ENCODE measurements at places on chromosomes 3 and 15.

DNA sequence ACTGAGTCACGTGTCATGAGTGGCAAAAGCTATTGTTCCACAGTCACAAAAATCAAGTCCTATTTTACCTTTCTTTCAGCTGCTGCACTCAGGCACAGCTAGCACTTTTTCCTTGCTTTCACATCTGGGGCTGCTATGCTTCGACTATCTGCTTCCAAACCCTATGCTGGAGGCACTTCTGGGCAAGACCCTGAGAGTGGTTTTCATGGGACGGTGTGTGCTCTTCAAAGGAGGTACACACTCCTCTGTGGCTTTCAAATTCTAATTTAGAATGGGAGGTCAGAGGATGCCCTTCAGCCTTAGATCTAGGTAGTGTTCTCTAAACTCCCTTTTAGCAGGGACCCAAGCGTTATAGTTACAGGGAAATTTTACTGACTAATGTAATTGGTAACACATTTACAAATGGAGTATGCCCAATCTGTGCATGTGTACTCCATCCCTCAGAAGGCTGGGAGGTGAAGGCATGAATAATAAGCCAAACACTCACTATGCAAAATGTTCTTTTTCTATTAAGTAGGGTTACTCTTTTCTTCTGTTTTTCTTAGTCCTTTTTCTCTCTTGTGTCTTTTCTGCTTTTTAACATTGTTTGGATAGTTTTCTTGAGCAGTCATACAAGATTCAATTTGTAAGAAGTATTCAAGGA, 188.3 kb downstream of the LSAMP start:
- DNase-seq, result no peak

DNA sequence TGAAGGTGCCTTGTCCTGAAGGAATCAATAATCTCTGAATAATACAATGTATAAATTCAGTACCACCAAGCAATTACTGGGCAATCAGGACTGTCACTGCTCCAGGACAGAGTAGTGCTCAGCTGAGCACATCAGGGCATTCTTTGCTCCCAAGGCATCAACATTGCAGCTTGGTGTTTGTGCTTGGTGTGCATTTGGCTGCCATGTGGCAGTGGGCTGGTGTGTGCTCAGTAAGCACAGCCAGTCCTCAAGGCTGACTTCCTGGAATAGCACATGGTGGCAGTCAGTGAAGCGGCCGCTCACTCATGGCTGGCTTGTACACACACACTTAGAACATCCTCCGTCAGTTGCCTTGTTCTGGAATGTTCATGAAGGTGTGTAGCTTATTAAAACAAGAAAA, 217.0 kb downstream of the EPHB1 start:
- DNase-seq, result no peak

- DNase-seq, result peak; percentile 62
Measured at GRCh38 chr3:115623044-115623868, at the start of gene GAP43. TSS of gene GAP43 (plus strand) at chr3:115623510. CDS start at chr3:115623690, 180 bp downstream.

DNA sequence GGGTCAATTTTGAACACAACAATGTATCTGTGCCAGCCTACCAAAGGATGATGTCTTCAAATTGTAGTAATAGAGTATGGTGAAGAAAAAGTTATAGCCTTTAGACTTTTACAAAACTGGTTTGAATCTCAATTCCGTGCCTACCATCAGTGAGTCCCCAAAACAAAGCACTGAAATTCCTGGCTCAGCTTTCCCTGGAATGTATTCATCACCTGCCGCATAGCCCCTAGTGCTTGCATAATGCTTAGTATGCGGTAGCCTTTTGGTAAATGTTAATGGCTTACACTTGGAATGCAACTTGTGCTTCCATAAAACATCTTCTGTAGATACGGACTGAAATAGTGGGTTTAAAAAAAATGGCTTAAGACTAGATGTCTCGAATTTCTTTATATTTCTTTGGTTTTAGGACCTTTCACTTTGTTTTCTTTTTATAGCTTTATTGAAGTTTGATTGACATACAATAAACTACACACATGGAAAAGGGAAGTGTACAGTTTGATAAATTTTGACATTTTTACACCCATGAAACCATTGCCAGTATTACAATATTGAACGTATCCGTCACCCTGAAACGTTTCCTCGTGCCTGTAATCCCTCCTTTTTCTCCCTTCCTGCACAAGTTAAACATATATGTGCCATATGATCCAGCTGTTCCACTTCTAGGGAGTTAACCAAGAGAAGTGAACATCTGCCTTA, 12.1 kb downstream of the SACM1L start:
- DNase-seq, result no peak

- DNase-seq, result peak; percentile 97
Measured at GRCh38 chr3:73786321-73786807, 161.6 kb upstream of the PDZRN3 start.

DNA sequence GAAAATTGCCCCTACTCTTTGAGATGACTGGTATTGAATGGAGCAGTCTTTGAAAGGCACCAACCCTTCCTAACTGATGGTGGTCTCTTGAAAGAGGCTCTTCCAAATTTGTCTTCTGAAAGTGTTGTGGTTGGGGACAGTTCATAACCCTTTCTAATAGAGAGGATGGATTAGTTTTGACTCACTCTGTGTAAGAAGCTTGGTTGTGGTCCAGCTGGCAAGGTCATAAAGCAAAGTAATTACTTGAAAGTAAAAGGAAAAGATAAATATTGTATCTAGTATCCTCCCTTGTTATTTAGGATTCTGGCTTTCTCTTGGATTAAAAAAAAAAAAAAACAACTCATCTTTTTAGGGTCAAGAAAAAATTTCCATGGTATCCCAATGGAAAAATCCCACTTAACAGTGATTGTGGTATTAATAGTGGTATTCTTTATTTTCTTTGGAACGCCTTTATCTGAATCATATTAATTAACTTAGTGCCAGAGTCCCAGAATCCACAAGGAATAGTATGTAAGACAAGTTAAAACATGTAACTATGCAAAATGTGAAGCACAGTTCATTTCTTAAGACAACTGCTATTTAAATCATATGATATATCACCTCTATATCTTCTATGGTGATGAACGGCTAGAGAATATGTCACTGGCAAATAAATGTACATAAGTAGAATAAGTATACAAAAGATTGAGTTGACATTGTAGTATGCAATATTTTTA, 469.3 kb upstream of the CDIN1 start:
- DNase-seq, result peak; percentile 63

DNA sequence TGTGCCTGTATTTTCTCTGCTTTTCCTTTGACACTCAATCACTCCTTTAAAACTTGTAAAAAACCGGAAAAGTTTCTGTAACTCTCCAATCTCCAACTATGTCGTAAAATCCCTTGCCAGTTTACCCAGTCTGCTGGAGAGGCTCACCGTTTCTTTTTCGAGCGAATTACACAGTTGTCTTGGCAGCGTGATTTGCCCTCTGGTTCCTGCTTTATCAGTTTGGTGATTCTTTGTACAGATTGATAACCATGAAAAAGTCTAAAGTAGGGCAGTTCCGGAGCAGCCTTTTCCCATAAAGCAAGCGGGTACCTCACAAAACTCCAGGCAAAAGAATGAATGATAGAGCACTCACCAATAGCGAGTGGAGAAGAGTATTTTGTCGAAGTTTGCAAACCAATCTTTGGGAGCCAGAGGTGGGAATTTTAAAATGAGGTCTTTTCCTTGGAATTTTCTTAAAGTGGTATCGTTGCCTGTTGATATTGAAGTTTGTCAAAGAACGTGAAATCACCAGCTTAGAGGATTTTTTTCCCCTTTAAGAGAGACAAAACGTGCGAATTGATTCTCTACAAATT, at the start of gene TTC23:
Gene TTC23, minus strand, starts transcription at position 312 of the 572 bp plus-strand sequence. CDS start 20,869 bp downstream, outside the sequence.
- peak; percentile 95 for DNase-seq

DNA sequence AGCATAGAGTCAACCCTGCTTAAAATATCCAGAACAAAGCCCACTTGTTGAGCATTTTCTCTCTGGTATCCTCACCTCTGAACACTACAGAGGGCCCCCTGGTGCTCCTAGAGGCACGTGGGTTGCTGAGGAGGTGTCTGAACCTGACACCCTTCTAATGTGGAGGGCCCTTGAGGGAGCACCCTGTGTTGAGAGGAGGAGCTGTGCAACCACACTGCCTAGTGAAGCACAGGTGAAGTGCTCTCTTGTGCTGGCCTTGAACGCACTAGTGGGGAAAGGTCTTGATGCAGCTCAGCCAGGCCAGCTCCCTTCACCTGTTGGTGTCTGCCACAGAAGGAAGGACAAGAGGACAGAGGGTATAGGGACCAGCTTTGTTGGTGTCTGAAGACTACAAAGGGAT, 51.9 kb downstream of the CCK start:
- no peak for DNase-seq

DNA sequence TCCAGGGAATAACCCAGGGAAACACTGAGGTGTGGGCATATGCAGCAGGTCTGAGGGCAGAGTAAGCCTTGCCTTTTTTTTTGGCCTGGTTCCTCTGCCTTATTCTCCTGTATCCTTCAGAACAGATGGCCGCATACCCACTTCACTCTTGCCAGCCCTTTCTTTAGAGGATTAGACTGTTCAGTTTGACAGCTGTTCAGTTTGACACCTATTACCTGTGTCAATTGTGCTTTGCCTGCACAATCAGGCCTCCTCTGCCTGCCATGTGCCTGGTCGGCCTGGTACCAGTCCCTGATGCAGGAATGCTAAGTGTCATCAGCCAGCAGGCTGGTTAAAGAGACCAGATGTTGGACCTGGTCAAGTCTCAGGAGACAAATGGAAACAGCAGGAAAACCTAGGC, 22.3 kb downstream of the TM6SF1 start:
- no peak for DNase-seq

DNA sequence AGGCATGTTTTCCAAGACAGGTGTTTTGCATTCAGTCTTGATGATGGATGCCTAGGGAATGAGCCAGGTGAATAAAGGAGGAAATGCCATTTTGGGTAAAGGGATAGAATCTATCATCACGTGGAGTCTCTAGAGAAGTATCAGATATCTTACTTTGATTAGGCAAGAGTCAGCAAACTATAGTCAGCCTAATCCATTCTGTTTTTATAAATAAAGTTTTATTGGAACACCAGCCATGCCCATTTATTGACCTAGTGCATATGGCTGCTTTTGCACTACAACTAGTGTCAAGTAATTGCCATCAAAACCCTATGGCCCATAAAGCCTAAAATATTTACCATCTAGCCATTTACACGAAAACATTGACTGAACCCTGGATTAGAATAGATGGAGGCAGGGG, 231.2 kb downstream of the SLC9A9 start:
- no peak for DNase-seq

DNA sequence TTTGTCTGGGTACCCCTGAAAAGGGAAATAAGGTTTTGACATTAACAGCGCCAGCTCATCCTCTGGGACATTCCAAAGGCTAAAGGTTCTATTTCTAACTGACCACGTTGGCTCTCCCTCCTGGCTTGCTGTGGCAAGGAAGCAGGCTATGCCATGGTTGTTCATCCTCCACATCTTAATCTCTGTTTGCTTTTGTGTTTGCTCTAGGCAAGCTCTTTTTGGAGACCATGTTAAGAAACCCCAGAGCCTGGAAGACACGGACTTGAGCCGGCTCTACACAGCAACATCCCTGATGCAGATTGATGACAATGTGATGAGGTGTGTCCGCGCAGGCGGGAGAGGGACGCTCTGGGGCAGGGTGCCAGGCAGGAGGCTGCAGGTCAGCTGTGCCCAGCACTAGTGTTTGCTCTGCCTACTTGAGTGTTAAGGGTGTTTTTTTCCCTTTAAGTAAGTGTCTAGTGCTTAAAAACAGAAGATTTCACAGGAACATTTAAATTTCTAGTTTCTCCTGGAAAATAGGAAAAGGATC, 33.3 kb downstream of the RLBP1 start:
- no peak for DNase-seq

- no peak for DNase-seq
Measured at GRCh38 chr15:66945842-66946241, 119.6 kb upstream of the SMAD3 start.

DNA sequence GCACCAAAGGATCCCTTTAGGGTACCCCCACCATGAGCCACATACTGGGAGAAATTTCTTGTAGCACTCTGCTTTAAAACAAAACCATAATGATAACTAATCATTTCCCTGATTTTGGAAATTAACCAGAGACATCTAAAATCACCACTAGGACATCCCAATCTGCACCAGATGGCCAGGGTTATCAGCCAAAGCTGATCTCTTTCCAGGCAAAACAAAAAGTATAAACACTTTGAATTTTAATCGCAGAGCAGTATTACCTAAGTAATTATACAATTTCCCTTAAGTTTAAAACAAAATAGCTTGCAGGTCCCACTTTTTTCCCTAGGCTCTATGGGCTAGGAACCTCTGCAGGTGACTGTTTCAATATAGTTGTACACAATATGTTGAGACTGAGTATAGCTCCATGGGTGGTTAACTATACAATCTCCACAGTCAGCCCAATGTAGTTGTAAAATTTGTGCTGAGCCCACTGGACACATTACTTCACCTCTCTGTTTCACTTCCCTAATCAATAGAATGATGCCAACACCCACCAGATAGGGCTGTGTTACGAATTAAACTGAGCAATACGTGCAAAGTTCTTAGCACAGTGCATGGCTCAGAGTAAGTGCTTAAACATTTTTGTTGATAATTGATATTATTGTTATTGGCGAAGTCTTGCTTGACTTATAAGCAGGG, 629 bp upstream of the NOX5 start:
- no peak for DNase-seq

DNA sequence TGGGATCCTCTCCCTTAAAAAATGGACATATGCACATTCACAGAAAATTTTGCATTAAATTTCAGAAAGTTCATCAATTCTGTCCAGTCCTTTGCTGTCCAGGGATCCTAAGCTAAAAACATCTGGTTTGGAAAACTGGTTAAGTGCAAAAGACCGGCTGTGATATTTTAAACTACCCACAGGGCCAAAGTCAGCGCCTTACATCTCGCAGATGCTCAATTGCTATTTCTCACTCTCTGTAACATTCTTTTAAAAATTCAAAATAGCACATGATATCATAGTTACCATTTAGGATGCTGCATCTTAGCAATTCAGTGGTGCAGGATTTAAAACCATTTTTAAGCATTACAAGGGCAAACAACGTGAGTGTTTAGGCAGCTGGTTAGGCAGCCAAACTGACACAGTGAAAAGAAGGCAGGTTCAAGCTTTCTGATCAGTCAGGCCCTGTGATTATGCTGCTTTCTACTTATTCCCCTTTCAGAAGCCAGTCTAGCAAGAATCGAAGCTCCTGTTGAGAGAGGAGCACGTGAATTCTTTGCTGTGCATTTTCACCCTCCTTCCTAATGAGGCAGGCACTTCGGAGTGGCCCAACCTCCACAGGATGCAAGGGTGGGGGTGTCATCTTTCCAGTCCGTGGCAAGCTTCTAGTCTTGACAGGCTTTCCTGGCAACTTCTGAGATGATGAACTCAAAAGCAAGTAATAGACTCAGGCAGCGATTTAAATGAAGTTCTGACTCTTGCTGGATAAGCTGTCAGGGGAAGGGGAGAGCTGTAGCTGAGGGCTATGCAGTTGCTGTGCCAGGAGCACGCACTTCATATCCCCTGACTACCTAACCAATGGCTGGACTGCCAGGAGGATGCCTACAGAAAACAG, 8.8 kb downstream of the PRICKLE2 start:
- DNase-seq, result peak; percentile 26

GRCh38 chr15:58616171-58616570, 133.3 kb downstream of the ADAM10 start:
- no peak for DNase-seq

DNA sequence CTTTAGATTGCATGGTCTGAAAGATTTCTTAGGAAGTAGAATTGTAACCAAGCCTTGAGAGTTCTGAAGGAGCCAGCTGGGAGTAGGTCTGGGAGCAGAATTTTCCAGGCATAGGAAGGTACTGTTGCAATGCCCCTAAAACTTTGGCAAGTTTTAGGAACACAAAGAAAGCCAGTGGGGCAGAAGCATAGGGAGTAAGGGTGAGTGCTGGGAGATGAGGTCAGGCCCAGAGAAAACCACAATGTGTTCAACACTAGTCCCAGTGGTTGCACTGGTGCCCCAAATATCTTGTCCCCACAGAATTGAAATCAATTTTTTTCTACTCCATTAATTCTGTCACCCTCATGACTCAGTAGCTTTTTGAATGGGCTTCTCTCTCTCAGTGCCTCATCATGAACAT, 120.7 kb upstream of the GALNT15 start:
- DNase-seq, result no peak
